ENCODE measurements at places on chromosomes 13 and 19. TPM values are rescaled to one million over a fixed set of nuclear protein-coding genes. Genes with fewer than 3 reads are reported as not detected.

GRCh38 chr19:45900738-45901431 is 1.5 kb downstream of the MYPOP start:
- no peak for DNase-seq

Gene LILRA5
- total RNA-seq, result not detected

DNA sequence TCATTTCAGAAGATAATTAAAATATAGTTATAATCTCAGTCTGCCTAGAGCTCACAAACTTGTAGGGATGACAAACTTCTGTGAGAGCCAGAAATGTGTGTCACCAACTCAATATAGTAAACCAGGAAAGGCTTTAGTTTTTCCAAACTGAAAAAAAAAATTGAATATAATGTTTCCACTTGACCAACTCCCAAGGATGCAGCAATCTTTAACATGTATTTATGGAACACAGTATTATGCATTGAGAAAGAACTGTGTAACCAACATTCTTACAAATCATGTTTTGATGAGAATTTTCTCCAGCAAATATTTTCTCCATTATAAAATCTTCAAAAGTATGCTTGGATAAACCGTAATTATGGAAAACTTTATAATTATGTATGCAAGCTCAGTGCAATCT is 50.1 kb upstream of the KLF12 start:
- DNase-seq, result no peak

Gene NOVA2
- total RNA-seq, result 0.53 TPM

Gene PRTN3
- total RNA-seq, result not detected

GRCh38 chr13:114203536-114203935 is 24.5 kb downstream of the CFAP97D2 start:
- no peak for DNase-seq

Gene GPC5
- 0.57 TPM for total RNA-seq

Gene GDF15
- 14.4 TPM for total RNA-seq

DNA sequence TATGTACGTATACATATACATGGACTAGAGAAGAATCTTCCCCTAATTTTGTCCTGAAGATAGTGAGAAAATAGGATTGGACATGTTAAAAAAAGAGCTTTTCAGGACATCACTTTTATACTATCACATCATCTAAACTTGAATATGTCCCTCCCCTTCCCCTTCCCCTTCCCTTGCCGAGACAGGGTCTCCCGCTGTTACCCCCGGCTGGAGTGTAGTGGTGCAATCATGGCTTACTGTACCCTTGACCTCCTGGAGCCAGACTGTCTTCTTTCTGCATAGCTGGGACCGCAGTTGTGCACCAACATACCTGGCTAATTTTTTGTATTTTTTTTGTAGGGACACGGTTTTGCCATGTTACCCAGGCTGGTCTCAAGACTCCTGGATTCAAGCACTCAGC is 6.6 kb downstream of the HNRNPM start:
- DNase-seq, result no peak
